AG08395 (cell line): ENCODE measurements at places on chromosomes 1 and 21.
A peak's percentile ranks its signal among the peaks of the same experiment; 100 is the strongest.

DNA sequence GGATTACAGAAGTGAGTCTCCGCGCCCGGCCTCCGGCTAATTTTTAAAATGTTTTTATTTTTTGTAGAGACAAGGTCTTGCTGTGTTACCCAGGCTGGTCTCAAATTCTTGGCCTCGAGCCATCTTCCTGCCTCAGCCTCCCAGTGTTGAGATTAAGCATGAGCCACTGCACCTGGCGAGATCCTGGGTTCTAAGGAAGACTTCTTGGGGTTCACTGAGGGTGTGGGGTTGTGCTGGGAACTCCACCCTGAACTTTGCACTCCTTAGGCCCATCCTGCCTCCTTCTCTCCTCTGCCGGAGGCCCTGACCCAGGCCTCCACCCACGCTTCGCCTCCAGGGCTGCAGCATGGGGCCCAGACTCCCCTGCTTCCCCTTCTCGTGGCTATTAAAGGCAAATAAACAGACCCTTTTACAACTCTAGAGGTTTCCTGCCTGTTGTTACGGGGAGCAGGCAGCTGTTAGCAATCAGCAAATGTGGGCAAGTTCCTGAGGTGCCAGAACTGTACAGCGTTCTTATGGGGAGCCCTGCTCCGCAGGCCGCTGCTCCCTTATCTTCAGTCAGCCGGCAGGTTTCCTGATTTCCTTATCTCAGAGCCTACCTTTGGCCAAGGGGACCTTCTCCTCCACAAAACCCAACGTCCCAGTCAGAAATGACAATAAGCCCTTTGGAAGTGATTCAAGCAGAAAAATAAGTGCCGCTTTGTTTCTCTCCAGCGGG, 41.0 kb upstream of the LIN9 start:
- no peak for DNase-seq

DNA sequence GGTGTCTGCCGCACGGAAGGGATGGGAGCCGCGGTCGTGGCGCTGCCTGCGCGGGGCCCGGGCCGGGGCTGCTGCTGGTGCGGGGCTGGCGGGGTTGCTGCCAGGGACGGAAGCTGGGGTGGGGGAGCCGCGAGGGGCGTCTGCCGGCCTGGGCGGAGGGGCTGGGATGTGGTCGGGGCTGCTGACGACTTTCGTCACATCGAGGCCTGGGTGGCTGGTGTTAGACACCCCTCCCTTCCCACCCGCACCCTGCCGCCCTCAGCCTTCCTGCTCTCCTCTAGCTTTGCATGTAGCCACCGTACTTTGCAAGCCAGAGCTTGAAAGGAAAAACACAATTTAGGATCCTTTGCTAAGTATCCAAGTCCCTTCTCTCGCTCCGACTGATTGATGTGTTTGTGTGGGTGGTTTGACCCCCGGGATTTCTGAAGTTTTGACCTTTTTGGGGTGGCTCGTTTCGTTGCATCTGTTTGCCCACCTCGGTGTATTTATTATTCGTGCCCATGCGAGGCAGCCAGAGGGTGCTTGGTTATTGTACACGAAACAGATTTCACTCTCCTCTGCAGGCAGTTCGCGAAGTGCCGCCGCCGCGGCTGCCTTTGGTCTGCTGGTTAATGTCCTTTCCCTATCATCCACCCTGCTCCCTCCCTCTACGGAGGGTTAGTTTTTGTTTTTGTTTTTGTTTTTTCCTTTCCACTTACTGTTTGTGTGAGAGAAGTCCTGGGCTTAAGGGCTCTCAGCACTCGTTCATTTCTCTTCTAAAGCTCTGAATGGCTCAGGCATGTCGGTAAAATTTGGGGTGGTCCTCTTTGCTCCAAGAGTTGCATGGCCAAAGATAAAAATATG, 868 bp downstream of the C1orf21 start:
- DNase-seq, result peak; percentile 18

DNA sequence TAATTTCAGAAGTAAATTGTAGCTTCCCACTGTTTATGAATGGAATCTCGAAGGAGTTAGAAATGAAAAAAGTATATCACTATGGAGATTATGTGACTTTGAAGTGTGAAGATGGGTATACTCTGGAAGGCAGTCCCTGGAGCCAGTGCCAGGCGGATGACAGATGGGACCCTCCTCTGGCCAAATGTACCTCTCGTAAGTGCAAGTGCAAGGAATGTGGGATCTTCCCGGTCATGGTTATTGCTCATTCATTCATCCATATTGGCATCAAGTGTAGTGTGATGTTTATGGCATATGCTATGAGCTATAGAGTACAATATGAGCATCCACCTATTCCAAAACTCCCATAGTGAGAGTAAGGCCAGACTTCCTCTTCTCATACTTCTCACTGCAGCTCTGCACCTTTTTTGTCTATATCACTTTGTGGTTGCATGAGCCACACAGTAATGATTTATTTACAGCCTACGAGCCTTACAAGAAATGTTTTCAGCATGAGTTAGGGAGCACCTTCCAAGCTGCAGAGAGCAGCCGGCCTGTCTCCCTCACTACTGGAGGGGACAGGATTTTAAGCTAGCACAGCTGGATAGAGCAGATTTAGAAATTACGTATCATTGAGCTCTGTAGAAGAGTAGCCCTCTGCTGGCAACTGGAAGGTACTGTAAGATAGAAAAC, 24.9 kb upstream of the CR1L start:
- DNase-seq, result peak; percentile 50

DNA sequence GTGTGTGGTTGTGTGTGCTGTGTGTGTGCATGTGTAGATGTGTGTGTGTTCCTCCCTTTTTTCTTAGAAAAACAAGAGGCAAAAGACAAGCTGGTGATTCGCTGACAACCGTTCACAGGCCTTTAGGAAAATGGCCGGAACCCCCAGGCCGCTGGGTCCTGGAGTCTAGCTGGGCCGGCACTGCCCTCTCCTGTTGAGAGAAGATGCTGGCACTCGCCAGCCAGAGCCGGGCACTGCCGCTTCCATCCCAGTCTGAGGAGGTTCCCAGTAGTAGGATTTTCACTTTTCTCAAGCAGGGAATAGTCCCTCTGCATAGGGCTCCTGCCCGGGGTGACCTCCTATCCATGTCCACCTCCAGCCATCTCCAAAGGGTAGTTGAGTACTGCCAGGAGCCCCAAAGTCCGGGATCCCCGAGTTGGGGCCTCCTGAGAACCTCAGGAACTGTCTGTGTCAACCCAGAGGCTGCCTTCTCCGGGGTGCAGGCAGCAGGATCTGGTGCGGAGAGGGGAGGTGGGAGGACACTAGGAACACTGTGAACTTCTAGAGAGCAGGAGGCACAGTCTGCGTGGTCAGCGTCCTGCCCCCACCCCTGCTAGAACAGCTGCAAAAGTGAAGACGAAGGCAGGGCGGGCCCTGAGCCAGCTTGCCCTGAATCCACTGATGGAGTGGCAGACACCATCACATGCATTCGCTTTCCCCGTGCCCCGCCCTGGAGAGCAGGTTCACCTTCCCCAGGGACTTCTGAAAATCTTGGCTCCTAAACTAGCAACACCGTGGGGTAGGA, 44.1 kb upstream of the ARHGEF16 start:
- peak; percentile 95 for DNase-seq

DNA sequence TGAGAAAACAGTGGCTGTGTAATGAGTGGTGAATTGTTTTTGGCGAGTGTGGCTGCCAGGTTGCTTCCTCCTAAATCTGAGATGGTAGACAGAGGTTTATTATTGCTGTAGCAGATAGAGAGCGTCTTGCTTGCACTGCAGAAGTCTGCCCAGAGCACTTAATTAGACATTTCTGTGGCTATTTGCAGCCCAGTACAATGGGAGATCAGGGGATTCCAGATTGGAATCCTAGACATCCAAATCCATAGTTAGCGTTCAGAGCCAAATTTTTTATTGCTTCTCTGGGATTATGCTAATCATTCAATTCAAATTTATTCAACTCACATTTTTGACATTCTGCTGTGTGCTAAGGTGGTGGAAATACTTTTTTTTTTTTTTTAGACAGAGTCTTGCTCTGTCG, 30.0 kb downstream of the KIF26B start:
- no peak for DNase-seq

GRCh38 chr1:95168761-95169351, 51.7 kb downstream of the TLCD4 start:
- DNase-seq, result no peak
